ENCODE measurements at places on chromosomes 3 and 15. TPM values are rescaled to one million over a fixed set of nuclear protein-coding genes. Genes with fewer than 3 reads are reported as not detected.

SHC4 gene
- 8.7 TPM for total RNA-seq

H1-8 gene
- total RNA-seq = not detected

GRCh38 chr3:186587183-186587582, 16.7 kb downstream of the DNAJB11 start:
- no peak for DNase-seq

LRRK1 gene
- 20.0 TPM for total RNA-seq

PARP14 gene
- total RNA-seq = 54.4 TPM

GRCh38 chr3:112115806-112116383, 17.2 kb downstream of the GCSAM start:
- DNase-seq = no peak

DNA sequence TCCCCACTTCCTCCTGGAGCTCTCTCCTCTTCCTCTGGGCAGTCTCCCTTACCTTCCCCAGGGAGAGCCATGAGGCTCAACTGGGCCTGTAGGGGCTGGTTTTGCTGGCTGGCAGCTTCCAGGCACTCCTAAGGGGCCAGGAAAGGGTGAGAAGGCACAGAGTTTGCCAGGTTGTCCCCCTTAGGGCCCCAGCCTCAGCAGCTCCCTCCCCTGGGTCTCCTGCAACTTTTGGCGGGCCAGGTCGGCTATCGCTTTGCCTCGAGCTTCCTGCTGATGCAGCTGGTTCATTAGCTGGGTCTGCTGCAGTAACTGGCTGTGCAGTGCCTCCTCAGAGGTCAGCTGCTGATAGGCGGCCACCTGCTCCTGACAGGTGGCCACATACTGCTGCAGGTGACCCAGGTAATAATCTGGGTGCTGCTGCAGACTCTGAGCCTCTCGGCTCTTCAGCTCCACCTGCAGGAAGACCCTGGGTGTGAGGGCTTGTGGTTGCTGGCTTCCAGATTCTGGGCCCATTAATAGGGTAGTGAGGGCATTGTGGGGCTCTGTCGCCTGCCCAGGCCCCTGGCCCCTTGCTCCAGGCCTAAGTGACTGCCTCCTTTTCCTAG, 29.7 kb upstream of the OR4F6 start:
- no peak for DNase-seq

GRCh38 chr15:35857567-35858226, 311.7 kb upstream of the DPH6 start:
- no peak for DNase-seq

GRCh38 chr15:80615783-80616391, 79.2 kb upstream of the ABHD17C start:
- no peak for DNase-seq
